ENCODE measurements at places on chromosomes 4 and X. TPM values are rescaled to one million over a fixed set of nuclear protein-coding genes. Genes with fewer than 3 reads are reported as not detected.

Gene DOK7
- total RNA-seq, result 4.5 TPM

Gene OCIAD2
- total RNA-seq, result 48.6 TPM

Gene ENPP6
- total RNA-seq, result 3.9 TPM

Gene CACNA1F
- total RNA-seq, result 0.49 TPM
